ENCODE measurements at places on chromosomes 5 and 9.
A peak's percentile ranks its signal among the peaks of the same experiment; 100 is the strongest.

DNA sequence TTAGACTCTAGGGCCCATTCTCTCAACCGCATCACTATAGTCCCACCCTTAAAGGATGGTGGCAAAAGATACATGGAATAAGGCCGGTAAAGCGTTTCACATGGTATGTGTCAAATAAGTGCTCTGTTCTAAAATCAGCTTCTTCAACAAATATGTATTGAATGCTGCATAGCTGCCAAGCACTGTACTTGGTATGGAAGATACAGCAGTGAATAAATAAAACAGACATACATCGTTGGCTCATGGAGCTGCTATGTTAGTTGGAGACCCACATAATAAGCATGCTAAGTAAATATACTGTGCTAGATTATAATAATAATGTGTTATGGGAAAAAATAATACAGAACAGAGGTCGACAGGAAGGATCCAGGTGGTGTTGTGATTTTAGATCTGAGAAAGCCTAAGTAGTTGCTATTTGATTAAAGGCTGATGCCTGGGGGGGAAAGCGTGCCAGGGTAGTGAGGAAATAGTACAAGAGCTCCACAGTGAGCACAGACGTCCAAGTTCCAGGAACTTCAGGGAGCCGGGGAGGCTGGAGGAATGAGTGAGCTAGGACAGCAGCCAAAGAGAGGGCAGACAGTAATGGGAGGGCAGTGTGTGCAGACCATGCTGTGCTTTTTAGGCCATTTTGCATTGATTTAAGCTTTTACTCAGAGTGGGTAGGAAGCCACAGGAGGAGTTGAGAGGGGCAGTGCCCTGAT is 93.7 kb downstream of the JAKMIP2 start:
- DNase-seq, result no peak

- DNase-seq, result no peak
Measured at GRCh38 chr9:119451426-119451825, 82.2 kb upstream of the BRINP1 start.

DNA sequence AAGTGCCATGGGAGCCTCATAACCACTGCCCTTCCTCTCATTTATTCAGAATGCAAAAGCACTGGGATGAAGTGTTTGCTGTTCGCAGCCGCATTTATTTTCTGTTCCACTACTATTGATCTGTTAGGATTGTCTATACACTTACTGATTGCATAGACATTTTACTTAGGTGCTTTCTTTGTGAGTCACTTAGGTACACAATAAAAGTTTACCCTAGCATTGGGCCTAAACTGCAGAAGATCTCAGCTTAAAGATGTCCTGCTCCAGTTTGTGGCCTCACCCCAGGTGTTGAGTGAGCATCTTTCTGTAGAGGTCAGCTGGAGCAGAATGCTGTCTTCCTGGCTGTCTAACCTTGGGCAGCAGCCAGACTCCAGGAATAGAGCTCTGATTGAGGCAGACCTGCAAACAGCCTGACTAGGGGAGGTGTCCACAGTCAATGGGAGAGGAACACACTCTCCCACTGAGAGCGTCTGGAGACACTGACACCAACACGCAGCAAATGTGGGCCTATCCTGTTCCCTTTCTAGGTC is 54.0 kb downstream of the GPR21 start:
- DNase-seq, result no peak

DNA sequence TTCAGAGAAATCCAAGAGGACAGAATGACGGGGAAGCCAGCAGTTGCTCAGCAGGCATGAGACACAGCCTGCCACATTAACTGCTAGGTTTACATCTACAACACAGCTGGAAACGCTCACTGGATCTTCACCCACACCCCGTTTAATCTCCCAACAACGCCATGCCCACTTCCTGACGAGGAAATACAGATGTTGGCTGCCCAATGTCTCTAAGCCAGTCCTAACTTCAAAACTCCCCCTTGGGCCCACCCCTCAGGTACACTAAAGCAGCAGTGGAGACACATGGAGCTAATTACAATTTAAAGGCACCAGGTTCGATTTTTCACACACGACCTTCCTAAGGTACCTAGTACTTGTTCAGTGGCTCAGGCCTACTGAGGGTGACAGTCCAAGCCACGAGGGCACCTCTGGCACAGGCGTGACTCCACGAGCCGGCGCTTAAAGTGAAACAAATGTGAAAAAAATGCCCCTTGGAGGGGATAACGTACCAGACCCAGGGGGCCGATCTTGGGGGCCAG is 904 bp downstream of the RPL12 start:
- peak; percentile 40 for DNase-seq

DNA sequence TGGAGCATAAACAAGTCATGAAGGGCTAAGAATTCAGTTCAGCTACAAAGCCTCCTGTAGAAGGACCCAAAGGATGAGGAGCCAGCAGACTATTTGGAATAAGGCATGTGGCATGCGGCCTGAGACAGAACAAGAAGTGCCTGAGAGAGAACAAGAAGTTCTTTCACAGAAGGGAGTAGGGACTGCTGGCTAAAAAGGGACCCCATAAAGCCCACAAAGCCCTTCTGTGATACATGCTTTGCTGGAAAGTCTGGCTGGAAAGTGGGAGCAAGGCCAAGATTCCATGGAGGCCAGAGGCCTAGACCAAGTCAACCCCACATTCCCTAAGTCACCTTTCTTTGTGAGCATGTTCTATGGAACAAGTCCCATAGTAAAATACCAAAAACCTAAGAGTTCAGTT is 35.9 kb upstream of the UBAP2 start:
- no peak for DNase-seq

DNA sequence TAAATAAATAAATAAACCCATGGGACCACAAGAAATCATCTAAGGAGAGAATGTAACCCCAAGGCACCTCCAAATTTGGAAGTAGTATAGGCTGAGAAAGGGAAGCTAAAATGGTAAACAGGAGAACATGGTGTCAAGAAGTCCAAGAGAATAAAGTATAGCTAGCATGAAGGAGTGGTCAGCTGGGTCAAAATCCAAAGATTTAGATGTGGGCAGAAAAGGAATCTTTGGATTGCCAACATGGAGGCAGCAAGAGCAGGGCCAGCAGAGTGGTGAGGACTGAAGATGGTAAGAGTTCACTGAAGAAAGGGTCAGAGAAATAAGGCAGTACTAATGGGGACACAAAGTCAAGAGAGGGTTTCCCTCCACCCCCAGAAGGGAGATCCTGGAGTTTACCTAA is 53.0 kb downstream of the TSSK1B start:
- no peak for DNase-seq

DNA sequence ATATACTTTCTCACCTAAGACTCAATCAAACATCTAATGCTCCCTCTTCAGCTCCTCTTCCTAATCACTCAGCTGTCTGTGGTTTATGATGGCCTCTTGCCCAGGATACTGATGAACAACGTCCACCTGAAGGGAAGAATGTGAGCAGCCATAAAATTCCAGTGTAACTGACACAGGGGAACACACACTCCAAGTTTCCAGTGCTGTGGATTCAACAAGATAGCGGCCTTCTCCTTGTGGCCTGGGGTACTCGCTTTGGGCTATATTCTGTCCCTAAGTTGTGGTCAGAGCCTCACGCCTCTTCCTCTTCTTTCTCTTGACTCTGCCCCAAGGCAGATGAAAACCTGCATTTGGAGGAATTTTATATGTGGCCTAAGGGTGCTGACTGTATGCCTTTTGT is 11.7 kb downstream of the B4GALT1 start:
- no peak for DNase-seq

DNA sequence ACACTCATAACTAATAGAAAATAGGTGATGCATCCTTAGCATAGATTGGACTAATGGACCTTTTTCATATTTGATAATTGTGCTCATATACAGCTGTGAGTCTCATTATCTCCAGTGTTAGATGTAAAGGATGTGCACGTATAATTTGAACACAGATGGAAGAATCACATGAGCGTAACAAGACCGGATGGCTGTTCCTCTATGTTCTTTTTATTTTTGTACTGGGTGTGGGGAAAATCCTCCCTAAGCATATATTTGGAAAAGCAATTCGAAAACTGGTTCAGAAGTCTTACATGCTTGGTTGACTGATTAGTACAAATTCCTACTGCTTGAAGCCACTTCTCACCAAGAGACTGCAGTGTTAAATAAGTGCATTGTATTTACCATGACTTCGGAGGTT is 230.2 kb downstream of the AOPEP start:
- no peak for DNase-seq

GRCh38 chr9:133122935-133123611 is 2.0 kb upstream of the RALGDS start:
- DNase-seq, result no peak

- no peak for DNase-seq
Measured at GRCh38 chr5:77224672-77225355, 14.3 kb downstream of the PDE8B start.

GRCh38 chr9:19496321-19497050 is 87.7 kb downstream of the ACER2 start:
- no peak for DNase-seq

DNA sequence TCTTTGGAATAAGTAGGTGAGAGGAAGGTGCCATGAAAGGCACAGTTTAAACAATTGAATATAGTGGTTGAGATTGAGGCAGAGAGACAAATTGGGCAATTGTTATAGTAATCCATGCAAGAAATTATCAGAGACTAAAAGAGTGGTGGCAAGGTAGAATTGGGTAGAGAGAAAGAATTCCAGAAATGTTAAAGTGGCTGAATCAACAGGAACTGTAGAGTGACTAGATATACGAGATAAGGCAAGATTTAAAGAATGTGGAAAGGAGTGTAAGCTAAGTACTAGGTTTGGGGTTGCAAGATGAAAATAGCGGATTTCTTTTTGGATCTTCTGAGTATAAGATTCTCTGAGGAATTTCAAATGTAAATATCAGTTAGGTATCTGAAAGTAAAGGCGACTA is 285.2 kb downstream of the DMRTA1 start:
- no peak for DNase-seq

DNA sequence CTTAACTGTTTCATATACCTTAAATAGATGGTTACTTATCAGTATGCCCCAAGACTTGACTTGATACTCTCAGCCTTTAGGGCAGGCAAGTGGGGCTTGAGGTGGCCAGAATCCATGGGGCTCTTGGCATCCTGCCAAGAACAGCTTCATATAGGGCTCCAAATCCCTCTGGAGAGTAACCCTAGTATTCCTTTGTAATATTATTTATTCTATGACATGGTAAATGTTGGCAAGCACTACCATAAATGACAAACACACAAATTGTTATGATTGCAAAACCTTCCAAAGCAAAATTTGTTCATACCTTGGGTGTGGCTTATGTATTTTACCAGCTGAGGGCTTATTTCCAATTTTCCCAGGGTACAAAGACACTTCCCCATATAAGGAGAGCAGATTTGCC is 257.4 kb upstream of the TRPC7 start:
- no peak for DNase-seq

DNA sequence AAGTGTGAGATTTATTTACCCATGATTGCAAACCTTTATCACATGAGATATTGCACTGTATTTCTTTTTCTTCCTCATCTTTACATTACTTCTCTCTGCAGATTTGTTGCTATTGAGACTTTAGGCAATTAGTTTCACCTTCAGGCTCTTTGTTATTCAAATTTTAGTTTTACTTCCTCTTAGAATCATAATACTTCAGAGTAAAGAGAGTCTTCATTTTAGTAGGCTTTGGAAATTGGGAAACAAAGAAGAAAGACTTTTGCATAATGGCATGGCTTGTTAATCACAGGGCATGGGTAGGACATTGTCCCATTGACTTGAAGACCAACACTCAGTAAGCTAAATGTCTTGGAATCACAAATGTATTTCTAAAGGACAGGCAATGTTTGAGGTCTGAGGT is 1.2 kb upstream of the PCDHGA5 start:
- no peak for DNase-seq

- no peak for DNase-seq
Measured at GRCh38 chr9:4016789-4017188, 283.1 kb downstream of the GLIS3 start.

GRCh38 chr5:56116599-56117141 is 116.5 kb downstream of the ANKRD55 start:
- no peak for DNase-seq

- DNase-seq, result no peak
Measured at GRCh38 chr5:139419226-139420192, 15.6 kb upstream of the SPATA24 start.

DNA sequence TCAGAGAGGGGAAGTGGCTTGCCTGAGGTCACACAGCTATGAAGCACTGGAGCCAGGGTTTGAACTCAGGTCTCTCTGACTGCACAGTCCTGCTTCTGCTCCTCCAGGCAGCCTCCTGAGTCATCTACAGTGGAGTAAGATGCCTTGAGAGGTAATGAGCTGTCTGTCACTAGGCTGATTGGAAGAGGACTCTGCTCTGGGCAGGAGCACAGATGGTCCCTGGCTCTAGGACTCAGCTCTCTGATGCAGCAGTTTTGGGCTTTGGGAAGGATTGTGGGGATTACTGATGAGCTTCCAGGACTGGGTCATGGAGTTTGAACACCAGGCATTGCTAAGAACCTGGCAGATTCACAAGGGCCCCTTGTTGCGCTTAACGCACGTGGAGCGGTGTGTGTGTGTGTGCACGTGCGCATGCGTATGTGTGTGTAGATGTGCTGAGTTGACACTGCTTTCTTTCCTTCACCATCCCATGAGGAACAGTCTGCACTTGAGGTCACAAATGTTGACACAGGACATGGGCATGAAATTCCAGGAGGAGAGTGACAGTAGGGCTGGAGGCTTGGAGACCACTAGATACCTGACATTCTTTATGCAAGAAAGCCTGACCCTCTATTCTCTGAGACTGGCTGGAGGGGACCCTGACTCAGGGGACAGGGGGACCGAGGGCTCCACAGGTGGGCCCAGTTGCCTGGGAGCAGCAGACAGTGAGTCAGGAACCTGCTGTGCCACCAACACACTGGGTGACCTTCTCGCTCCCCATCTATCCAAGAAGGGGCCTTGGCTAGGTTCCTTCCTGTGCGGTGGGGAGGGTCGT is 170.5 kb downstream of the RGS3 start:
- no peak for DNase-seq

Measured in stimulated activated CD4-positive, alpha-beta T cell treated with anti-CD3 and anti-CD28 coated beads, Interleukin-15, amount 100 ng/mL, for 24 hours (primary cell).